ENCODE measurements at places on chromosomes 3 and 15. TPM values are rescaled to one million over a fixed set of nuclear protein-coding genes. Genes with fewer than 3 reads are reported as not detected.

DNA sequence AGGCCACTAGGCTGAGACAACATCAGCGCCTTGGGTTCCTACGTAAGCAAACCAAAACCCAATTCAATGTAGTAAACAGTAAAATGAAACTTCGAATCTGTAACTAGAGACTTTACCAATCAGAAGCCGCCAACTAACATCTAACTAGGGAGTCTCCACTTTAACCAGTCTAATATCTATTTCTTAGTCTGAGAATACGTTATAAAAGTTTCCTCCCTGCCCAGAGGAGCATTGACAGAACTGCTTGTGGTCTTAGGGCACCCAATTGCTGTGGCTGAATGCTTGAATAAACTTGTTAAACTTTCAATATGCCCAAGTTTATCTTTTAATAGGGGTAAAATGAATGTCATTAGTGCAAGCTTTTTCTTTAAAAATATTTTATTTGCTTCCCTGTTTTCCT, 4.3 kb downstream of the CP start:
- H3K27ac ChIP-seq, result no peak overlapping the region
- no peak overlapping the region for H3K4me3 ChIP-seq
- H3K27me3 ChIP-seq, result no peaks in the 10 kb centered on the region
- H3K36me3 ChIP-seq, result no peaks in the 10 kb centered on the region
- peaks cover 15% of the 10 kb centered on the region for H3K4me1 ChIP-seq

GRCh38 chr3:170429050-170429449, 10.4 kb downstream of the CLDN11 start:
- no peak overlapping the region for H3K27ac ChIP-seq
- peak; percentile 16 for DNase-seq
- H3K4me1 ChIP-seq, result peaks cover 31% of the 10 kb centered on the region
- peaks cover 16% of the 10 kb centered on the region for H3K36me3 ChIP-seq
- no peaks in the 10 kb centered on the region for H3K27me3 ChIP-seq

GRCh38 chr15:101490922-101491733, 1.6 kb upstream of the PCSK6 start:
- no peak for DNase-seq
- H3K27ac ChIP-seq, result no peak overlapping the region
- peaks cover 41% of the 10 kb centered on the region for H3K27me3 ChIP-seq
- no peaks in the 10 kb centered on the region for H3K4me1 ChIP-seq
- H3K36me3 ChIP-seq, result no peaks in the 10 kb centered on the region

- H3K4me1 ChIP-seq, result no peaks in the 10 kb centered on the region
- no peaks in the 10 kb centered on the region for H3K27me3 ChIP-seq
- no peaks in the 10 kb centered on the region for H3K36me3 ChIP-seq
- H3K27ac ChIP-seq, result no peak overlapping the region
- H3K4me3 ChIP-seq, result no peak overlapping the region
- no peak for DNase-seq
These were observed 94.0 kb downstream of the OCA2 start for GRCh38 chr15:28005004-28005527.

OXTR gene
- total RNA-seq, result 0.67 TPM

RTP1 gene
- not detected for total RNA-seq

- peaks cover 9% of the 10 kb centered on the region for H3K4me1 ChIP-seq
- no peaks in the 10 kb centered on the region for H3K27me3 ChIP-seq
- H3K4me3 ChIP-seq, result no peak overlapping the region
- no peak overlapping the region for H3K27ac ChIP-seq
These were observed 125.0 kb upstream of the LIPC start for GRCh38 chr15:58306591-58307312.

- H3K4me3 ChIP-seq, result no peak overlapping the region
- H3K36me3 ChIP-seq, result no peaks in the 10 kb centered on the region
- DNase-seq, result no peak
- no peak overlapping the region for H3K27ac ChIP-seq
- H3K27me3 ChIP-seq, result no peaks in the 10 kb centered on the region
- no peaks in the 10 kb centered on the region for H3K4me1 ChIP-seq
These were observed 15.5 kb upstream of the LYZL4 start for GRCh38 chr3:42425736-42426407.

TMEM62 gene
- total RNA-seq, result 22.2 TPM

- DNase-seq, result no peak
- no peak overlapping the region for H3K4me3 ChIP-seq
- H3K4me1 ChIP-seq, result no peaks in the 10 kb centered on the region
- no peaks in the 10 kb centered on the region for H3K36me3 ChIP-seq
These were observed 146.7 kb downstream of the RPLP1 start for GRCh38 chr15:69599271-69599670.

DNA sequence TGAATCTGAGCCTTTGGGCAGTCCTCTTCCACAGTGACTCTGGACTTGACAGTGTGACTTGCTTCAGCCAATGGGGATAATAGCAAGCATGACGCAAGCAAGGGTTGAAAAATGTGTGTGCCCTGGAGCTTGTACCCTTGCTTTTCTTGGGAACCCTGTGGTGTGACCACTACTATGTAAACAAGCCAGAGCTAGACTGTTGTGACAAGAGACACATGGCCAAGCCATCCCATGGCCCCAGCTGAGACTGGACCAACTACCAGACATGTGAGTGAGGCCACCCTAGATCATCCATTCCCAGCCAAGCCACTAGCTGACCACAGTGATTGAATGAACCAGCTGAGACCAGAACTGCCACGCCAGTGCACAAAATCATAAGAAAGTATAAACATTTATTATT, 11.8 kb downstream of the MYO1E start:
- peaks cover 9% of the 10 kb centered on the region for H3K4me1 ChIP-seq
- H3K4me3 ChIP-seq, result no peak overlapping the region
- no peaks in the 10 kb centered on the region for H3K36me3 ChIP-seq

DNA sequence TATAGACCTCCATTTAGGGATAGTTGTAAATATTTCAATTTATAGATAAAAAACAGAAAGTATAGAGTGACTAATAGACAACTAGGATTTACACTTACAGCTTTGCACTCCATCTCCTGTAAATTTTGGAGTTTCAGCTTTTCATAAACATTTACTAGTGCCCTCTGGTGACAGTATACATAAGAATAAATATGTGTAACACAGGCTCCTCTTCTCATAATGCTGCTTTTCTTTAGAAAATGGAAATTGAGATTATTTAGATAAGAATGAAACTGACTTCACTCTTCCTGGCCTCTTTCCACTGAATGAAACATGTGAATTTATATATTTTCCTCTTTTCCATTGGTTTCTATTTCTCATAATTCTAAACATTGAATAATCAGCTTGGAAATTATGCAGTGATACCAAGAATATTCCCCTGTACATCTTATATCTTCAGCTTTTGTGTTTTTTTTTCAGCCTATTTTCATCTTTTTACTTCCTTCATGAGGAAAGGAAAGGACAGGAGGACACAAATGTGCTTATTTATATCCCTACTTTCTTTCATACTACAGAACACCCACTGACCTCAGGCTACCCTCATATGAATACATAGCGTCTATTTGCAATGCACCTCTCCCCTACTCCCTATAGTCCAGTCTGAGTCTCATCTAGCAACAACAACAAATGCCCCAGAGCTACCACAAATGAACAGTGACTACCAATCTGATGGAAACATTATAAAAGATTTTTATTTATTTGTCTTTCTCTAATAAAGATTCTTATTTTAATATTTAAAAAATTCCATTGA, 103.1 kb upstream of the CCDC39 start:
- no peaks in the 10 kb centered on the region for H3K27me3 ChIP-seq
- H3K4me1 ChIP-seq, result no peaks in the 10 kb centered on the region
- no peak overlapping the region for H3K4me3 ChIP-seq

PAK6 gene
- total RNA-seq, result not detected

Measured in endothelial cell of umbilical vein (primary cell).